ENCODE measurements at places on chromosomes 1 and 21.

GRCh38 chr1:31433396-31433930 lies 20.4 kb downstream of the SERINC2 start:
- no peak for DNase-seq

- DNase-seq, result no peak
These were observed 45.8 kb upstream of the RC3H1 start for GRCh38 chr1:174068000-174068399.

DNA sequence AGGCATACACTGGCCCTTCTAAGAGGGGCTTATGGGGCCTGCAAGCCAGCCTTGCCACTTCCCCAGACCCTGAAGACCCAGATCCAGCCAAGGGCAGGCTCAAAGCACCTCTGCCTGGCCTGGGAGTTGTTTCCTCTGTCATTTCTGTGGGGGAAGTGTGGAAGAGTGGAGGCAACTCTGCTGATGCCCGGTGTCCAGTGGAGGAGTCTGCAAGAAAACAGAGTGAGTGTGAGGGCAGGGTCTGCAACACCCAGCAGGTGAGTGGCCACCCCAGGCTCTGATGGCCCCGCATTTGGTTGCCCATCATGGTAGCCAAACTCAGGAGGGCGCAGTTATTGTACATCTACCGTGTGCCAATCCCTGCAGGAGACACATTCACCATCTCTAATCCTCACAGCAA lies 8.4 kb downstream of the CLEC20A start:
- no peak for DNase-seq

- DNase-seq, result no peak
These were observed 32.0 kb downstream of the DUSP10 start for GRCh38 chr1:221709854-221710253.

- DNase-seq, result no peak
These were observed 38.9 kb upstream of the TARDBP start for GRCh38 chr1:10973552-10973951.

All from stimulated activated CD8-positive, alpha-beta memory T cell treated with anti-CD3 and anti-CD28 coated beads, Interleukin-7, amount 100 ng/mL, for 24 hours (primary cell).